GM10248 (cell line): ENCODE measurements at places on chromosomes 7 and 10.

GRCh38 chr7:27636326-27637006 is 26.2 kb downstream of the HIBADH start:
- no peak for DNase-seq

GRCh38 chr10:91677911-91678310 is 45.0 kb upstream of the PPP1R3C start:
- no peak for DNase-seq

DNA sequence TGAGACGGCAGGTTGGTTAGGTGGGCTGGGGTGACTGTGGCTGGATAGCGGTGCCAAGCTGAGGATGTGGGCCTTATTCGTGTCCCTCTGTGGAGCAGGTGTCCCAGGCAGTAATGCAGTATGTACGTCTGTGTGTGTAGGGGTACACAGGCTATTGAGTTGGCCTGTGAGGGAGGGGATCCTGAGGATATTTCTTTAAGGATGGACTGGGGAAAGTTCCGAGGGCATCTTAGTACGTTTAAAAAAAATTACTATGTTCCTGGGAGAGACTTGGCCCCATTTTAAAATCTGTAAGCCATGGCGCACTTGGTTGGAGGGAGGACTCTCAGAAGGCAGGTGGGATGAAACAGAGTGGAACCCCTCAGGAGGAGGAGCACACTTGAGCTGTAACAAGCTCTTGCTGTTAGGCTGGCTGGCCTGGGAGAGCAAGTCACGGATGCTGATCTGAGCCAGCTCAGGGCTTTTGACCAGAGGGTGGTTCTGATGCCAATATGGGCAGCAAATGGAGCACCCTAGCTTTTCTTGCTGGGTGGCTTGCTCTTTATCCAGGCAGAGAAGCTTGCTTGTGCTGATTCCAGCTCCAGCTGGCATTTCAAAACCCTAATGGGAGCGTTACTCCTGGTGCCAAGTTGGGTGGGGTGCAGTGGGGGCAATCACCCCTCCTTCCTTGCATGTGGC is 765 bp downstream of the WBP1L start:
- DNase-seq: no peak

GRCh38 chr10:43132867-43133787 is 5.1 kb upstream of the CSGALNACT2 start:
- no peak for DNase-seq

GRCh38 chr7:76380623-76380966 is 21.8 kb upstream of the YWHAG start:
- DNase-seq: no peak

- DNase-seq: no peak
Measured at GRCh38 chr10:129914960-129915359, 49.1 kb downstream of the EBF3 start.

- DNase-seq: no peak
Measured at GRCh38 chr7:44801890-44802289, 5.4 kb downstream of the PPIA start.

GRCh38 chr7:93765475-93765874 is 125.1 kb downstream of the TFPI2 start:
- no peak for DNase-seq

DNA sequence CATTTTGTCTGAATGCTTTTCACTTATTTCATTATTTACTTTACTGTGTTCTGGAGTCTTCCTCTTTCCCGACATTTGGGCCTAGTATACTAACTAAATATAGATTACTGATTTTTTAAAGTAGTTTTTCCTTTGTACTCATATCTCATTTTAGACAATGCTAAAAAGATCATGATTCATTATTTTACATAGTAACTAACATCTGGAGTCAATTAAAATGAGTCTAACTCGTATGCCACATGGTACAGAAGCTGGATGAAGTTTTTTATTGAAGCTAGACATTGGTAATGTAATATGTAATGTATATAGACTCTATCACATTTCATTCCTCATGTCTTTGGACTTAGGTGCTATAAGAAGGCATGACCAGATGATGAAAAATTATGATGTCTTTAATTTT is 156.3 kb upstream of the HGF start:
- DNase-seq: no peak

DNA sequence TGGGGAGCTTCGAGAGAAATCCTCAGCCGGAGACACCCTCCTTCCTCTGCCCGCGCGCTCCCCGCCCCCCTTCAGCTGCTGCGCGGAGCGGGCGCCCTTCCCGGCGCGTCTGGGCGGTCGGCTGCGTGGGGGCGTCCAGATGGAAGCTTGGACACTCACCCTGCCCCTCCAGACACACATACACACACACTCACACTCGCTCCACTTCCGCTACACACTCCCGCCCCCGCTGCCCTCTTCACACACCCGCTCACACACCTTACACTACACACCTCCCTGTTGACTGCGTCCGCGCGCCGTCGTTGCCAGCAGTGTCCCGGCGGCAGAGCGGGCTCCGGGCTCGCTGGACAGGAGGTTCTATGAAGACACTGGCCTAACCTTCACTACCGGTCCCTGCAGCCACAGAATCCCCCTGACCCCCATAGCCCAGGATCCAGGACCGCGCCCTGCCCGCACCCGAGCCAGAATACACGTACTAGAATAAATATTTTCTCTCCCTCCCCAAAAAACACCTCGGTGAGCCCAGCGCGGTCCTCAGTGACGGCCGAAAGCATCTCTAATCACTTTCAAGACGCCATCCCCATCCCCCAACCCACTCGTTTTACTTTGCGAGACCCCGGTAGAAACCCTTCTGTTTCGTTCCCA is 1.1 kb upstream of the EGR2 start:
- peak; percentile 61 for DNase-seq

DNA sequence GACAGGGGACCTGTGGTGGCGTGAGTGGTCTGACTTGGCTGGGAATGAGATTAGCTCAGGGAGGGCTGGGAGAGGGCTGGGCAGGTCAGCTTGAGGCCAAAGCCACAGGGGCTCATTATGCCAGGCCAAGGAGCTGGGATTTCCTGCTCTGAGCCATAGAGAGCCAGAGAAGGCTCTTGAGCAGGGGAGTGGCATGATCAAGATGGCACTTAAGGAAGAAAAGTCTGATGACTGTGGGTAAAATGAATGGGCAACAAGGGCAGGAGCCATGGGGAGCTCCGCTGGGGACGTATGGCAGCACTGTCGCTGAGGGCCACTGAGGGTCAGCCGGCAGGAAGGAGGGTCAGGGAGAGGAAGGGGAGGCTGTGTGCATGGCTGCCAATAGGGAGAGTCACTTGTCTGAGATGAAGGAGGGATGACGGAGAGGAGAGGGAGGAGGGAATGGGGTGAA is 5.8 kb downstream of the ANTXRL start:
- DNase-seq: no peak

DNA sequence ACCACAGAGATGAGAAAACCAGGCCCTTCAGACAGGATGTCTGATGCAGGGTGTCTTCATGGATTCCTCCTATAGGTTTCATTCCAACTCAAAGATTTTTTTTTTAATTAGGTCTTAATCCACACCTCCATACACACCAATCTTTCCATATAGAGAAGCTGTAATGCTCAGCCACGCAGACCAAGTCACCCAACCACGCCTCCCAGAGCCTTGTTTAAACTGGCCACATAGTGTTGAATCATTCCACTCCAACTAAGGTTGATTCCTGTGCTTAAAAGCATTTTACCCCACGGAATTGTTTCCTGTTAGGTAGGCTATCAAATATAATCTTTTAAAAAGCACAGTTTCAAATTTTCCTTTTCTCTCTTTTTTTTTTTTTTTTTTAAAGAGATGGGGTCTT is 153.6 kb downstream of the TYW1B start:
- DNase-seq: no peak

GRCh38 chr10:63504145-63504881 is 16.9 kb upstream of the REEP3 start:
- no peak for DNase-seq

DNA sequence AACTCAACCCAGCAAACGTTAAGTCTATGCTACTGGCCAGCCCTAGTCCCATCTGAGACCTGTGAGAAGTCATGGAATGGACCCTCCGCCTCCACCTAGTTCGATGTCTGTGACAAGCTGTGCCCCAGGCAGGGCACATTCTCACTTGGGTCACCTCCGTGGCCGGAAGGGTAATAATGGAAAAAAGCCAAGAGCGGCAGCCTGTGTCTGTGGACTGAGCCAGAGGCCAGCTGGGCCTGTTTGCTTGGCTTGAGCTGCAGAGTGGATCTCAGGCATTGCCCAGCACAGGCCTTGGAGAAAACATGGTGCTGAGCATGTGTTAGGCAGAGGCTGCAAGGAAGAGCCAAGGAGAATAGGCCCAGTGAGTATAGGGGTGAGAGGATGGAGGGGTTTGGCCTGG is 97.8 kb downstream of the GALNT17 start:
- DNase-seq: no peak

- DNase-seq: no peak
Measured at GRCh38 chr10:23331567-23332301, 12.9 kb downstream of the C10orf67 start.

GRCh38 chr10:124211921-124212320 is 118.5 kb upstream of the CHST15 start:
- DNase-seq: no peak

DNA sequence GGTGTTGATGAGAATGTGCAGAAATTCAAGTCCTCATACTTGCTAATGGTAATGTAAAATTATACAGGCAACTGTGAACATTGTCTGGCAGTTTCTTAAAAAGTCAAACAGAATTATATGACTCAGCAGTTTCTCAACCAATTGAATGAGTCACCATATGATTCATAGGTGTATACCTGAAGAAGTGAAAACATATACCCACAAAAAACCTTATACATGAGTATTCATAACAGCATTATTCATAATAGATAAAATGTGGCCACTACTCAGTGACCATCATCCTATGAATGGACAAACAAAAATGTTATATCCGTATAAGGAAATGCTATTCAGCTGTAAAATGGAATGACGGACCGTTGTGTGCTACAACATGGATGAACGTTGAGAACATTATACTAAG is 253.5 kb downstream of the MALRD1 start:
- DNase-seq: no peak

DNA sequence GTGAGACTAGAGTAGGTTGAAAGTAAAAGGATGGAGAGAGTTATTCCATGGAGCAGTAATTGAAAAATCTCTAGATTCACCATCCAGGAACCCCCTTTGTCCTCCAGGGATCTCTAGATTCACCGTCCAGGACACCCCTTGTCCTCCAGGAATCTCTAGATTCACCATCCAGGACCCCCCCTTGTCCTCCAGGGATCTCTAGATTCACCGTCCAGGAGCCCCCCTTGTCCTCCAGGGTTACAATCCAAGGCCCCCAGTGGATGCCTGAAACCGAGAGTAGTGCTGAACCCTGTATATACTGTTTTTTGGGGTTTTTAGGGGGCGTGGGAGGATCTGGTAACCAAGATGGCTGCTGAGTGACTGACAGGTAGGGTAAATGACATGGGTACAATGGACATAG is 38.3 kb upstream of the PPP2R2D start:
- no peak for DNase-seq

DNA sequence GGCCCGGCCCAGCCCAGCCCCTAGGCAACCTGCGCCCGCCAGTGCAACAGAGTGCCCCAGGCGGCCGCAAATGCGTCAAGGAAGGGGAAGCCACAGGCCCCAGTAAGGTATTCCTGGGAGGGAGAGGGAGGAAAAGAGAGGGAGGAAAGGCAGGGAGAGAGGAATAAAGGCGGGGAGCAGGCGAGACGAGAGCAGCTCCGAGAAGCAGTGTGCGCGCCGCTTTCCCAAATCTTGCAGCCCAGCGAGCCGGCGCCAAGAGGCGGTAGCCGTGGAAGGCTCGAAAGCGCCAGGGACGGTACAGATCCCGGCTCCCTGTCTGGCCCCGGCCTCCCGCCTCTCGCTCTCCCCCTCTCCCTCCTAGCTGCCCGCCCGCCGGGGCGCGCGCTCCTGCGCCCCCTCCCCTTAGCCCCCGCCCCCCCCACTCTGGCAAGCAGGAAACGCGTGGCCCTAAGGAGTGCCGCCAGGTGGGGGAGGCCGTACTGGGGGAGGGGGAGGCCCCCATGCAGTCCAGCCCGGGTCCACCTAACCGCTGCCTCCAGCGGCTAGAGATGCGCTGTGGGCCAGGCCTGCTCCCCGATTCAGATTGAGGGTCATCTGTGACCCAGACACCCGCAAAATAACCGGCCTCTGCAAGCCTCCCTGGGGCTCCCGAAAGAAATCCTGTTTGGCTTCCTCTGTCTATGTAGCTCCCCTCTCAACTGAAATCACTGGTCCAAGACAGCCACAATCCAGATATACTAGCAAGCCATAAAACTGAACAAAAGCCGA is 4.3 kb downstream of the HOXA10 start:
- no peak for DNase-seq

DNA sequence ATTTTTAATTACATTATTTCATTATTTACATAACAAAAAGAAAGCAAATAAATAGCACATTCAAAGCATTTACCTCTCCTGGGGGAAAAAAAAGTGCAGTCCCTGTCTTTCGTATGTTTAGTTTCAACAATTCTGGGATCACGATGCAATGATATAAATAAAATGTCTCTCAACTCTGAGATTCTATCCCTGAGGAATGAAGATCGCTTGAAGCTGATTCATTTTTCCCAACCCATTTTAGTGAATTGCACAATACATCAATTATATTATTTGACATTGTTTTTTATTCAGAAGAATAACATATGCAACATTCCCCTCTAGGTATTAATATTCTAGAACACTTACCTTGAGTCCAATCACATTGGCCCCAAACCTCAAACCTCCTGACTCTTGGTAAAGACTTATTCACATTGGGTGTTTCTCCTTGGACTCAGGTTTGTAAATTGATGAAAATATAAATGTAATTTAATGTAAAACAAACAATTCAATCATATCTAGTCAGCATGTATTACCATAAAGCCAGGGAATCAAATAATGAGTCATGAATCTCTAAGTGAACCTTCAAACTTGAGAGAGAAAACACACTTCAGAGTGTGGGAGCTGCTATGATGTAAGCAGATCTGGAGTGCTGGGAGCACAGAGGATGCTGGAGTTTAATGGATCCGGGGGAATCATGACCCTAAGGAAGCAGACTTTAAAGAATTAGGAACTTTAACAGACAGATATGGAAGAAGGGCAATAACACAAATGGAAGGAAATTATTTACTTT is 5.3 kb upstream of the SCIN start:
- no peak for DNase-seq

GRCh38 chr7:27921081-27921836 is 181.3 kb downstream of the TAX1BP1 start:
- DNase-seq: peak; percentile 40

- DNase-seq: peak; percentile 65
Measured at GRCh38 chr7:69803699-69804516, 205.6 kb downstream of the AUTS2 start.

DNA sequence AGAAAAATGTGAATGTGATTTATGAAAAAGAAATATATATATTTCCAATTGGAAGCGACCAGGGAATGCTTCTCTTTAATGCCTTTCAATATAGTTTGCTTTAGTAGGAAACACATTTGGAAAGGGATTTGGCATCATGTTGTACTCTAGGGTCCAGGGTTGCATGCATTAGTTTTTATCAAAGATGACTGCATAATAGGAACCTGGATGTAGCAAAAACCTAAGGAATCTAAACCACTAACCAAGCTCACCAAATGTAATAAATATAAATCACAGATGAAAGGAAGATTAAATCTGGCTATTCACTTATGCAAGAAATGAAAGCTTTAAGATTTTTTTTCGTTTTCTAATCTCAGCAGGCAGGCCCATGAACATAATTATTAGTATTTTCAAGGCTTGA is 120.0 kb downstream of the ATXN7L1 start:
- DNase-seq: no peak
